ENCODE measurements at places on chromosomes 5 and 9.
A peak's percentile ranks its signal among the peaks of the same experiment; 100 is the strongest.

DNA sequence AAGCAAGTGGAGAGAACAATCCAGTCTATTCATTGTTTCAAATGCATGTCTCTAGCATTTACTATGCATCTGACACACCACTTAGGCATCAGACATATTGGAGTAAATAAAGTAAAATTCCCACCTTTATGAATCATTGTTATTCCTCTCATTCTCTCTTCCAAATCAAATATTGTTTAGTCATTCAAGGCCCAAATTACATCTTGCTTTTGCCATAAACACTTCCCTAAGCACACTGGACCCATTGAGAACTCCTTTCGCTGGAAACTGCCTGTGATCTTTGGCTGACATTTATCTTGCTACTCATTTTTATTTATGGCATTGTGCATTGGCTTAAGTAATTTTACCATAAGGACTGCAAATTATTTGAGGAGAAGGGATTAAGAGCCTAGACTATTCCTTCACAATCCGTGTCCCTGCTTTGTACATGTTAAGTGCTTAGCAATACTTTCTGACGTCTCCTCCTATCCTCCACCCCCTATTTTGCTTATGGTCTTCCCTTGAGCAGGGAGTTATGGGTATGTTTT, 7.4 kb downstream of the C5orf46 start:
- DNase-seq, result no peak

- no peak for DNase-seq
Observed at GRCh38 chr5:111839438-111839837, 82.4 kb upstream of the NREP start.

DNA sequence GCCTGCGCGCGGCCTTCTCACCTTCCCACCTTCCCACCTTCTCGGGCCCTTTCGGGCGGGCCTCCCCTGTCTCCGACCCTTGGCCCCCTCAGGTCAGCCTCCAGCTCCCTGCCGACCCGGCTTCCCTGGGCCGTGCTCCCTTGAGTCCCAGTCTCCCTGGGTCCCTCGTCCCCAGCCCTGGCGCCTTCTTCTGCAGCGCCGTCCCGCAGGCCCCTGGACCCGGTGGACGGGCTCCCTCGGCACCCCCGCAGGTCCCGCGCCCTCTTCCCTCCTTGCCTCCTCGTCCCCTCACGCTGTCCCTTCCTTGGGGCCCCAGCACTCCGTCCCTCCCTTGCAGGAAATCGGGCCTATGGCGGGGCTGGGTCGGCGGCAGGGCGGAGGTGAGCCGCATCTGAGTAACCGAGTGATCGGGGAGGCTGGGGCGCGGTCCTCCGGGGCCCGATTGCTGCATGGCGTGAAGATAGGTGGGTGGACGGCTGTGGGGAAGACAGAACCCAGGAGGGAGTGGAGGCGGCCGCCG, 7.6 kb downstream of the ARPC5L start:
- no peak for DNase-seq

DNA sequence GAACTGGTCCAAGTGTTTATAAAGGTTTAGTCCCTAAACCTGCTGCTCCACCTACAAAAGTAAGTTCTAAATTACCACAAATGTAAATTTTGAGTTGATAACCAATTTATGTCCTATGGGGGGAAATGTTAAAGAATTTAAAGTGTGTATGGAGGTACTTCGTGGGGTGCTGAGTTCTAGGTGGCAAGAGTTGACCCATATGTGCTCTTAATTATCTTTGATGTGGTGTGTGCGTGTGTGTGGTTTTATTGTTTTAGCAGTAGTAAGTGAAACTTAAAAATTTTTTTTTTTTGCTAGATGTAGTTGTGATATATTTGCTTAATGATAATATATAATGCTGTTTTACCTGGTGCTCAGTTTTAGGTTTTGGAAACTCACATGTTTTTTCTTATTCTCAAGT, 72.6 kb downstream of the GPBP1 start:
- DNase-seq, result no peak

- no peak for DNase-seq
Observed at GRCh38 chr5:1799110-1799601, 481 bp downstream of the MRPL36 start.

DNA sequence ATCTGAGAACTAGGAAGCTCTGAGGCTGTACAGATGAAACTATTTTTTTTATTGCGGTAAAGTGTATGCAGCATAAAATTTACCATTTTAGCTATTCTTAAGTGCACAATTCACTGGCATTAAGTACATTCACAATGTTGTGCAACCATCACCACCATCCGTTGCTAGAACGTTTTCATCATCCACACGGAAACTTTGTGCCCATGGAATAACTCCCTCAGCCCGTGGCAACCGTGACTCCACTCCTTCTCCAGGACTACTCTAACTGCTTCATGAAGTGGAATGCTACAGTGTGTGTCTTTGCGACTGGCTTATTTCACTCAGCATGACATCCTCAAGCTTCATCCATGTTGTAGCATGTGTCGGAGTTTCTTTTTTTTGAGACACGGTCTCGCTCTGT, 57.1 kb downstream of the COL23A1 start:
- no peak for DNase-seq

GRCh38 chr5:149380466-149381121, 1.5 kb upstream of the IL17B start:
- DNase-seq, result no peak

DNA sequence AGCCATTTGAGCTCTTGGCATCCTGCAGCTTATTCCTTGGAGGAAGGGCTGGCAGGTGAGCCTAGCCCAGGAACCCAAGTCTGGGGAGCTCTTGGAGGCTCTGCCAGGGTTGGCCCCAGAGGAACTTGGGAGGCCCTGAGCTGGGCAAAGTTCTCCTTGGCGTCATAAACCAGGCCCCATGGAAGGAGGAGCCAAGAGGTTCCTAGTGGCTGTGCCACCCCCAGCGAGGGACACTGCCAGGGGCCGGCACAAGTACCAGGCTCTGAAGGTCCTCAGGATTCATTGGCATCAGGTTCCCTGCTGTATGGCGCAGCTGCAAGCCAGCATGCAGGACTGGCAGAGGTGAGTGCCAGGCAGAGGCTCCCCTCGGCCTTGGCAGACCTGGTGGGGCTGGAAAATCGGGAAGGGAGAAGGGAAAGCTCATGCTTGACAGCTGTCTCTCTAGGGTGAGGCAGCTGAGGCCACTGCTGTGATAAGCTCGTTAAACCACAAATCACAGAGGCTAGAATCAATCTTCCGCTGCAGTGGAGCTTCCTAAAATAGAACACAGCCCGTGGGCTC, 54.6 kb upstream of the SYNPO start:
- no peak for DNase-seq

GRCh38 chr5:76893294-76893693, 43.5 kb downstream of the S100Z start:
- DNase-seq, result no peak

- DNase-seq, result no peak
Observed at GRCh38 chr5:157473383-157474320, 13.6 kb downstream of the NIPAL4 start.

DNA sequence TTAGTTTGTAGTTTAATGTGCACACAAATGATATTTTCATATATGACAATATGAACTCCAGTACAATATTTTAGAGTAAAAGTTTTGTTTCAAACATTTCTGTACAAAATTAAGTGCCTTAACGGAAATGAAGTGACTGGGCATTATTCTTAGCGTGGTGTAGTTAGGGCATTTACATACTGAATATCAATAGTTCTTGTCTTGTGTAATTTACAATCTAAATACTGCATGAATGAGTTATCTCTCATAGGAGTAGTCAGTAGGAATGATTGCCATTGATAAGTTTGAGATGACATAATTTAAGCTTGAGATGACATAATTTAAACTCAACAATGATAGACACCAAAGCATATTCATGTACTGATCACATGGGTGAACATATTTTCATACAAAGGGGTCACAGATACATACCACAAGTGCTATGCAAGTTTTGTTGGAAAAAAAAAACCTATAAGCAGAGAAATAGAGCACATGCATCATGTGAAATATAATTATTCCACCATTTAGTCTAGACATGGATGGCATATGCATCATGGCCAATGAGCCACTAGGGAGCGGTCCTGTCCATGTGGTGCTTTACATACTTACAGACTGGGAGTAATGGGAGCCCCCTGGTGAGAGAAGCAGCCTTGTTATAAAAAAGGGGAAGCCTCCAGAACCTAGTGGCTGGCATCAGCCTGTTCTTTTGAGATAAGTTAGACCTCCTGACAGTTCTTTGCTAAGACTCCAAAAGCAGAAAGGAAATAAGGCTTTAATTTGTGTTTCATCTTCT, 1523.9 kb downstream of the MAT2B start:
- DNase-seq, result no peak

GRCh38 chr5:138647261-138647788, 72.1 kb upstream of the HSPA9 start:
- no peak for DNase-seq

GRCh38 chr5:78716206-78716605, 67.6 kb upstream of the LHFPL2 start:
- no peak for DNase-seq

GRCh38 chr9:71766663-71767062, 1.6 kb downstream of the CEMIP2 start:
- no peak for DNase-seq

DNA sequence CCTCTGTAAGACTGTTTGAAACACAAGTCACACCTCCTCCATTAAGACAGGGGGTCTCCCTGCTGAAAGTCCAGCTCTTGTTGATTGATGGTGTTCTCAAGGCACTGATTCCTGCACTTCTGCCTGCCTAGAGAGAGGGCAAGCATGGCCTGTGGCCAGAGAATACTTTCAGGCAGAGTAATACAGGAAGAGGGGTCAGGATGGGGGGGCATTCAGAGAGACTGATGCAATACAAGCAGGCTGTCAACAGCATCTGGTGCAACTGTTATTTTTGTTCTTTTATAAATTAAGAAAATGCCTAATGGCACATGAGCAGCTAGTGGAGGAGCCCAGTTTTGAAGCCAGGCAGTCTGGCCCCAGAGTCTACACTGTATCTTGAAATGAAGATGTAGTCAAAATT, 302.2 kb downstream of the DIRAS2 start:
- DNase-seq, result no peak

DNA sequence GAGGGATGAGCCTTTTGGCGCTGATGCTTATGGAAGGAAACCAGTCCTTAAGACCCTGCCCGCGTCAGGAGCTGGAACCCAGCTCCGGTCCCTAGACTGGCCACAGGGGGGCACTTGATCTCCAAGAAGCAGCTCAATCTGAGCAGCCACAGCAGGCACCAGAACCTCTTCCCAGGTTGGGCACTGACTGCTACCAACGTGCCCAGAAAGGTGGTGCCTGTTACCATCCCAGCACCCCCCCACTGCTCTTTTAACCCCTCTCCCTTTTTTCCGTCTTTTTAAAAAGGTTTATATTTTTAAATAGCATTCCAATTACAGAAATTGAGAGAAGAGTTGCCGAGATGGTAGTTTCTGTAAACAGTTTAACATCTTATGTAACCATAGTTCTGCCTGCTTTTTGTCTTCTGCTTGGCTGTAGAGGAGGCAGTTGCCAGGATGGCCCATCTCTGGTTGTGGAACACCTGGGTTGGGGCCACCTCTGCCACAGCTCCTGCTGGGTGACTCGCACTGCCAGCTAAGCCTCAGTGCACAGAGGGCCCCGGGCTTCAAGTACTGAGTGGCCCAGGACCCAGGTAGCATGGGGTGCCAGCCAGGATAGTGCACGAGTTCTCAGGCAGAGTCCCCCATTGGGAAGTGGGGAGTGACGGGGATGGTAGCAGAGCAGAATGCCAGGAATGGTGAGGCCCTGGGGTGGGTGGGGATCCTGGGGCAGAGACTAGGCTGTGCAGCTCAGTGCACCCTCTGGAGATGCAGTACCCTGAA, 62.8 kb downstream of the PFDN1 start:
- peak; percentile 35 for DNase-seq

DNA sequence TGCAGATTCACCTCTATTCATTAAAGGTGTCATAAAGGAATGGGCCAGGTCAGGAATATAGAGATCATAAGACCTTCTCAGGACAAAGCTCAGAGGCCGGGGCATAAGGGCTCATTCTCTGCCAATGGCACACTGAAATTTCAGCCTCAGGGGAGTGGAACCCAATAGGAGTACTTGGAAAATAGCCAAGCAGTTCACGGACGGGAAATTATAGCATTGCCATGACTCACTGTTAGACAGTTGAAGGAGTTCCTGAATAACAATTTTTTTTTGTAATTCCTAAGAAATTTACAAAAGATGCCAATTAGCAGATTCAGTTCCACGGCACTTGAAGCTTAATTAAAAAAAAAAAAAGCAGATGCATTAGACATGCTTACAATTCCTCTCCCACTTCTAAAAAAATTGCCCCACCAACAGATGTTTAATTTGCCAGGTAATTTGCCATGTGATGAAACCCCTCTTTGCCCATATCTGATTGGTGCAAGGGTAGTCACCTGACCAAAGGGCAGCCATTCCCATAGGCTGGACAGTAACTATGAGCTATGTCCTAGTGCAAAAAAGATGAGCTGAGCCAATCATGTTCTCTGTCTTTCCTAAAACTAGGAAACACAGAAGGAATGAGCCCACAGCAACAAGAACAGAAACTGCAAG, 58.6 kb downstream of the PTCD2 start:
- no peak for DNase-seq
